ENCODE measurements at places on chromosomes 3 and 15.

DNA sequence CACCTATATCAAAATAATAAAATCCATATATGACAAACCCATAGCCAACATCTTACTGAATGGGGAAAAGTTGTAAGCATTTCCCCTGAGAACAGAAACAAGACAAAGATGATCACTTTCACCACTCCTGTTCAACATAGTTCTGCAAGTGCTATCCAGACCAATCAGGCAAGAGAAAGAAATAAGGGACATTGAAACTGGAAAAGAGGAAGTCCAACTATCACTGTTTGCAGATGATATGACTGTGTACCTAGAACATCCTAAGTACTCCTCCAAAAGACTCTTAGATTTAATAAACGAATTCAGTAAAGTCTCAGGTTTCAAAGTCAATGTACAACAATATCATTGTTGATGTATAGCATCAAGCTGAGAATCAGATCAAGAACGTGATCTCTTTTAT, 35.6 kb upstream of the FGF7 start:
- no peak for DNase-seq

DNA sequence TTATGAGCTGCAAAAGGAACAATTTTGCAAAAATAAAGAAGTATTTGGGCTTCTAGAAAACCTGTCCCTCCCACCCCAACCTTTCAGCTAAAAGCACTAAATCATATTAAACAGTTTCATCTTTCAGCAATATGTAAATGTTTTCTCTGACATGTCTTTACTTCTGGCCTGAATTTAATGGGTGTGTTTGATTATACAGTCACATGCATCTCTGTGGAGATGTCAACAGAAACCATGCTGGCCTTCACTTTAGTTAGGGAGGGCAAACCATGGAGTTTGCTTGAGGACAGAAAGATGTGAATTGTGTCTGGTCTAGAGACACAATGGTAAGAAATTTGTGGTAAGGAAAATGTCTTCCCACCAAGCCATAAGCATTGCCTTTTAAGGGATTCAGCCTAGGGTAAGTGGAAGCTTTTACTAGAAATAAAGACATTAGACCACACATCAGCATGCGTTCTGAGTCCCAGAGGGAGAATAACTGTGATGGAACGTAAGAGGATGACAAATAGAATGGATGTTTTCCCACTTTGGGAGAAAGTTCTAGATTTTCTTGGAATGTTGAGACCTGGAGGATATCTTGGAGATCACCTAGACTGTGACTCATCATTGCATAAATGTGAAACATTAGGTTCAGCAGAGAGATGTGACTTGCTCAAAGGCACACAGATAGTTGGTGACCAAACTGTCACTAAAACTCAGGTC, 68.9 kb downstream of the ST8SIA2 start:
- no peak for DNase-seq

GRCh38 chr3:46892285-46893145, 15.0 kb downstream of the PTH1R start:
- peak; percentile 88 for DNase-seq

DNA sequence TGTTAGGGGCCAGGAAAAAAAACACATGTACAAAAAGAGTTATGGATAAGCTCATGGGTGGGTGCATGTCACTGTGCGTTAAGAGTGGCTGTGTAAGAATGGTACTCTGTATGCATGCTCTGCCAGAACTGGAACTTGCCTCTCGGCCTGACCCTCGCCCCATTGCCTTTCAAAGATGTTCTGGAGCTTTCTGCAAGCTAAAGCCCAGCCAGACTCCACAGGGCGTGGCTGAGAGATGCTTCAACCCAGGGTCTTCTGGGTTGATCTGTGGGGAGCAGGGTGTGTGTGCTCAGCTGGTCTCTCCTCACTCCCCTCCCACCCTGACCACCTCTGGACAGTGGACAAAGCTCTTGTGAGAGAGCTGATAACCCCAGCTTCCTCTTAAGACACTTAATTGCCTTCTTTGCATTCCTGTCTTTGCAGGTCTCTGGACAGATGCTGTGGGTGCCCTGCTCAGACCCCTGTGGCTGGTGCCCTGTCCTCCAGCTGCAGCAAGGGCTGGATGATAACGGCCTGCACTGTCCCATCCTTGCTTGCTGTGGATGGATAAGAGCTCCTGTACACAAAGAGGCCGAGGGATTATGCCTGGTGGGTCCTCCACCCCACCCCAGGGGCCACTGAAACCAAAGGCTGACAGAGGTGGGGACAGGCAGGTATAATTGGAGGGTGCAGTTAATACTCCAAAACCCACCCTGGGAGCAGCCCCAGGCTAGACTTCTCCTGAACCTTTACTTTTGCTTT, 28.7 kb downstream of the ALDH1L1 start:
- DNase-seq = no peak

DNA sequence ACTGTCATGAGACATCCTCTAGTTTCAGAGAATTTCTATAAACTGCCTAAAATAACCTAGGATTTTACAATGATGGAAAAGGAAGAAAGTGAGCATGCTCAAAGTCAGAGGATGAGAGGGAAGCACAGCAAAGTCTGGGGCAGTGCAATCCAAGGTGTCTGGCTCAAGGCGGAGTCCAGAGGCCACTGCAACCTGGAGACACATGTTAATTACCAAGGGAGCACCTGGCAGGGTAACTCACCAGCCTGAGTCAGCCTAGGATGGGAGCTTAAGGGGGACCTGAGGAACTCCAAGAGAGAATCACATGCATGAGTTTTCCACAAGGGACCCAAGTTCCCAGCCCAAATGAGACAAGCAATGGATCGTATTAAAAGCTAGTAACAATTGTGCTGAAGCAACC, 49.8 kb downstream of the PLD1 start:
- no peak for DNase-seq

DNA sequence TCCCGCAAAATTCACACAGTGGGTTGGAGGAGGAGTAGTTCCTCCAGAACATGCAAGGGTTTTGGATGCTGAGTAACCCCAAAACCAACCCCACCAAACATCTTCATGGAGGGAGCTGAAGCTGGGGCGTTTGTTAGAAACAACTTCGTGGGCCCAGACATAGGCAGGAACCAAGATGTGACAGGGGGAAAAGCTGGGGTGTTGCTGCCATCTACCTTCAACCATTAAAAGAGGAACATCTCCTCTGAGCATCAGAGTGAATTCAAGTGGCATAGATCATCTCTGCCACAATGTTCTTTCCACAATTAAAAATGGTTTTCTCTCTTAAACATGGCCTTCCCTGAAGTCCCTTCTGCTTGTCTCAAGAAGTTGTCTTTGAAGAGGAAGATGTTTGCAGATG, 20.5 kb downstream of the SIDT1 start:
- DNase-seq = no peak

DNA sequence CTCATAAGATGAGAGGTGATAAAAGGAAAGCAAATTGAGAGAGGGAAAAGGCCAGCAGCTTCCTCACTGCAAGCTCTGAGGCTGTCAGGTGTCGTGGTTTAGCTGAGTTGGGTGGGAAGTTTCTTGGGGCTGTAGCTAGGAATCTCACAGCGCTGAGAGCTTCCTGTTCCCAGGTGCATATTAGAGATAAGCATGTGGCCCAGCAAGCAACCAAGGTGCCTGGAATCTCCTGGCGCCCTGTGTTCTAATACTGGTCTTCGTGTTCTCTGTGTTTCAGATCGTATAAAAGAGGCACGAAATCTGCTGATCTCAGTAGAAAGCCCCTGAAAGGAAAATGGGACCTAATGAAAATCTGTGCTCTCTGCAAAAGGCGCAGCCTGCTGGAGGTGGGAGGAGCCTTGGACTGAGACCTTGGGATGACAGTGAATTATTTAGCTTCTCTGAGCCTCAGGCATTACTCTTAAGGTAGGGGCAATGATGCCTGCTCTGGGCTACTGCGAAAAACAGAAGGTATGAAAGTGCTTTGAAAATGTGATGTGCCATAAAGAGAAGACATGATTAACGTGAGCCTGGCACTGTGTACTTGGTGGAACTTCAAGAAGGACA, 499.9 kb downstream of the TBL1XR1 start:
- no peak for DNase-seq

DNA sequence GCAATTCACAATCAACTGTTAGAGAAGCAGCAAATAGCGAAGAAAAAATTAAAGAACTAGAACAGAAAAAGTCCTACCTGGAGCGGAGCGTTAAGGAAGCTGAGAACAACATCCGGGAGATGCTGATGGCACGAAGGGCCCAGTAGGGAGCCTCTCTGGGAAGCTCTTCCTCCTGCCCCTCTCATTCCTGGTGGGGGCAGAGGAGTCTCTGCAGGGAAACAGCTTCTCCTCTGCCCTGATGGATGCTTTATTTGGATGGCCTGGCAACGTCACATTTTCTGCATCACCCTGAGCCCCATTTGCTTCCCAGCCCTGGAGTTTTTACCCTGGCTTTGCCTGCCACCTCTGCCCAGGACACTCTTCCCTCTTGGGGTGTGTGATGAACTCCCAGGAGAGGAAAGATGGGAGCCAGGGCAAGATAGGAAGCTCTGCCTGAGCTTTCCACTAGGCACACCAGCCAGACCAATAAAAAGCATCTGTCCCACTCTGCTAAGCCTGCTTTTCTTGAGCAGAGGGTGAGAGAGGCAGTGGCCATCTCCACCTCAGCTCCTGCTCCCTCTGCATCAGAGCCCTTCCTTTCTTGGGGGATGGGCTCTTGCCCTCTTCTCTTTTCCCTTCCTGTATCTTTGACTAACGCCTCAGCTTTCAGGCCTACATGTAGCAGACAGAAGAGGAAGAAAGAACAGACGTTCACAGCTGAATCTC, 39.4 kb downstream of the PPARG start:
- no peak for DNase-seq

- no peak for DNase-seq
These were observed 197.1 kb upstream of the UBE2E1 start for GRCh38 chr3:23608650-23609049.

- no peak for DNase-seq
These were observed 122.2 kb upstream of the C2CD4B start for GRCh38 chr15:62287066-62287857.

DNA sequence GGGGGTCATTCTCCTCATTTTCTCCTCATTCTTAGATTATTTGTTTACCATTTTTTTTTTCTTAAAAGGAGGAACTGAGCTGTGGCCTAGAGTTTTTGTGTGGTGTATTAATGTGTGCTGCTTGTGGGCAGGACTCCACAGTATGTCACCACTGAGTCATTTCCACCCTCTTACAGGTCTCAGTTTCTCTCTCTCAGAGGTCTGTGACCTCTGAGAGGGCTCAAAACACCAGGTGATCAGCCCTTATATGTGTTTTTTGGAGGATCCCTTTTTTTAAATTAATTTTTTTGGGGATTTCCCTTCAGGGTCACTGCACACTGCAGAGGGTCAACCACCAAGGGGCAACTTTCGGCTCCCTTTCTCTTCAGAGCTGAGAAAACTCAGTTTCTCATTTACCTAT, 166.4 kb downstream of the SUCNR1 start:
- DNase-seq = no peak

DNA sequence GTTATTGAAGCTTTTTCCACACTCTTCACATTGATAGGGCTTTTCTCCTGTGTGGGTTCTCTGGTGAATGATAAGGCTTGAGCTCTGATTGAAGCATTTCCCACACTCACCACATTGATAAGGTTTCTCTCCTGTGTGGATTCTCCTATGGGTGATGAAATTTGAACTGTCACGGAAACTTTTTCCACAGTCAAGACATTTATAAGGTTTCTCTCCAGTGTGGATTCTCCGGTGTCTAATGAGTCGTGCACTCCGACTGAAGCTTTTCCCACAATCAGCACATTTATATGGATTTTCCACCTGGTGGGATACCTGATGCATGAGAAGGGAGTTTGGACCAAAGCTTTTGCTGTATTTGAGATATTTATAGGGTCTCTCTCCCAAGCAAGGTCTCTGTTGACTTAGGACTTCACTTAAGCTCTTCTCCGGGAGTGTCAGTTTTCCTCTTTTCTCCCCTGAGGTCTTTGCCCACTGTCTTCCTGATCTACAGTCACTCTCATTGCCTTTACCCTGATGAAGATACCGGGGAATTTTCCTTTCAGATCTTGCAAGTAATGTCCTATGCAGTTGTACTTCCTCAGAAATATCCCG, 9.4 kb downstream of the ZSCAN29 start:
- no peak for DNase-seq

DNA sequence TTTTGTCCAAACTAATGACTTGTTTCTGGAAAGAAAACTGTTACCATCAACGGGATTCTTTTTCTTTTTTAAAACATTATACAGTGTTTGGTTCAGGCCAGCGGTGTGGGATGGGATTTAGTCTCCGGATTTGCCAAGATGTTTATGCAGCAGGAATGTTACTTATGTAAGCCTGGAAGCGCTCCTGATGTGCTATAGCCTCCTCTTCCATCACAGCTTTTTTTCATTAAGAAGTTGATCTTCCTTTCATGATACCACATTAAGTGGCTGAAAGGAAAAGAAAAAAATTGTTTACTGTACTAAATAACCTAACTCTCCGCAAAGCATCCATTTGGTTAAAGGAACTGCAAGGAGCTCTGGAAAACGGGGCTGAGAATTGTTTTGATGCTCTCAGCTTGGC, 120.5 kb upstream of the ALDH1A3 start:
- no peak for DNase-seq

DNA sequence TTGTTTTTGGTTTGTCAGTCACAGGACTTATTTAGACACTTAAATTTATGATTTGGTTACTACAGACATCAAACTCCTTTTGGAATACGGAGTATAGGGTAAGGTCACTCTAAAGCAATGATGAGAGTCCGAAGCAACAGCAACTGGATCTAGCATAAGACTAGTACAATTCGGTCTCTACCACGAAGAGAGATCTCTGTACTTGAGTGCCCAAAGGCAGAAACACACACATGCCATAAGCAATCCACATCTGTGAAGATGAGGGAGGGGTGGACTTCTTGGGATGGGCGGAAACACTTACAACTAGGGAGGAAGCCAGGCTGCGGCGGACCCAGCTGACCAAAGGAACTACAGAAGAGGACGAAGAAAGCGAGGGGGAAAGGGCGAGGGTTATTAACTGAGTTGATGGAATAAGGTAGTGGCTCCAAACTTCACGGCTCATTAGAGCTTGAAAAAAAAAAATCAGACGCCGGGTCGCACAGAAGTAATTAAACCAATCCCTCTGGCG, 595 bp downstream of the DPH6 start:
- no peak for DNase-seq
